ENCODE measurements at places on chromosomes 3 and 15.

- DNase-seq, result peak; percentile 31
Measured at GRCh38 chr3:160196511-160197104, 28.6 kb upstream of the C3orf80 start.

- DNase-seq, result peak; percentile 90
Measured at GRCh38 chr3:142976621-142977398, 13.3 kb upstream of the PAQR9 start.

GRCh38 chr15:68372291-68372811 lies 59.6 kb downstream of the ITGA11 start:
- DNase-seq, result peak; percentile 26

GRCh38 chr15:63440756-63441155 lies 59.1 kb upstream of the CA12 start:
- DNase-seq, result no peak

DNA sequence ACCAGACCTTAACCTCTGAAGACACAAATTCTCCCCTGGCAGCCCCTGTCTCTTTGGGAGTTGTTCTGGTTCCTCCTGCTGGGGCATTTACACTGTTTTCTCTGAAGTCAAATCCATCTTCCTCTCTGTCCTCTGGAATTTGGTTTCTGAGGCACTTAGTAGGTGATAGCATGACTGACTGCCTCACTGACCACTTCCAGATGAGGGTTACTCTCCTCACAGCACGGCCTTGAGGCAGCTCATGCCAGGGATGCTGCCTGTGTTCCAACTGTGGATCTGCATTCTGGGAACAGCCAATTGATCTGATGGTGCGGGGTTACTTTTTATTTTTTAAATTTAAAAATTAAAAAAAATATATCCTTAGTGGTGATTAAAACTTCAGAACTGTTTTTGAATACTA lies 140.9 kb upstream of the ROPN1 start:
- no peak for DNase-seq

DNA sequence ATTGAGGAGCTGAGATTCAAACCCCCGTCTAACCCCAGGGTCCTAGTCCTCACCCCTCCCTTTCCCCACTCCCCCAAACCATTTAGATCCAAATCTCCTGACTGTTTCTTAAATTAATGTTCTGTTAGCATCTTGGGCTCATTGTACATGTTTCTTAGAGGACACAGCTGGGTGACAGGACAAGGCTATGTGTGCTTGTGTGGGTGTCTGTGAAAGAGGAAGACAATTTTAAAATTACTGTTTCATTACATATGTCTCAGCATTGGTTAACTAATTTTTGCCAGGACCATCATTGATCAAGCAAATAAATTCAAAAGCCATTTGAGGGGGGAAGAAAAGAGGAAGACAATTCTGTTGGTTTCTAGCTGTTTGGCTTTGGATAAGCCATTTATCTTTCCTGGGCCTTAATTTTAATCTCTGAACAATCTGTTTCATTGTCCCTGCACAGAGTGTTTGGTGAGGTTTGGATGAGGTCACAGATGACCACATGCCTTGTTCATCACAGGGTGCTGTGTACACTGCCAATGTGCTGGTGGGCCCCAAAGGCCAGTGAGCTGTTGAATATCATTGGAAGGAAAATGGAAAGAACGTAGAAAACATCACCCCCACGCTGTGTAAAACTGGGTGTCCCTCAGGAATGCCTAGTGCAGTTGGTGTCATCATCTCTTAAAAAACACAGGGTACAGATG lies 51.9 kb downstream of the RPLP1 start:
- no peak for DNase-seq

DNA sequence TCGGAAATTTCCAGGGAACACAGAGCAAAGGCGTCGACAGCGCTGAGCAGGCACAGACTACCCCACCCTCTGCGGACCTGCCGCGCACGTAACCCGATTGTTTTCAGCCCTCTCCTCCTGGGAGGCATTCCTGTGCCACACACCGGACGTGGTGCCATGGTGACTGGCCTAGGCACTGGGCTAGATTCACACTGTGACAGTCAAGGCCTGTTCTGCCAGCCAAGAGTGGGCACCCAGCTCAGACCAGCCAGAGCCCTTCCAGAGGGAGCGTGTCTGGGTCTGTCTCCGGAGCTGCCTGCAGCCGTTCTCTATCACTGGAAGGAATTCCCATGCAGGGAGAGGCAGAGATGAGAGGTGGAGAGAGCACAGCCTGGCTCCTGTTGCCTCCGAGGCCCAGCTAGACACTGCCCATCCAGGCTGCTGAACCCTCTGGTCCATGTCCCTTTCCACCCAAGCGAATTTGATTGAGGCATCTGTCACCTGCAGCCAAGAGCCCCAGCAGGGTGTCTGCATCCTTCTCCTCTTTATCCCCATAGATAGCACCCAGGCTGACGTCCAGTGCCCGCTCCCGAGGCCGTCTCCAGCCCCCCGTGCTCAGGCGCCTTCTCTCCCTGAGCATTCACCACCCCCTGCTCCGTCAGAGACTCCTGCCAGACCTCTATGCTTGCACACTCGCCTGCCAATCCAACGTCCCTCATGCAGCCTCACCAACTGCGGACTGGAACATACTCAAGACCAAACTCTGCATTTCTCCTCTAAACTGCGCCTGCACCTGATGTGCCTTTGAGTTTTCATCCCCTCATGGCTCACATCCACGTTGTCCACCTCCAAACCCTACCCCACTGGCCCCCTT lies 267.5 kb downstream of the OCA2 start:
- no peak for DNase-seq

DNA sequence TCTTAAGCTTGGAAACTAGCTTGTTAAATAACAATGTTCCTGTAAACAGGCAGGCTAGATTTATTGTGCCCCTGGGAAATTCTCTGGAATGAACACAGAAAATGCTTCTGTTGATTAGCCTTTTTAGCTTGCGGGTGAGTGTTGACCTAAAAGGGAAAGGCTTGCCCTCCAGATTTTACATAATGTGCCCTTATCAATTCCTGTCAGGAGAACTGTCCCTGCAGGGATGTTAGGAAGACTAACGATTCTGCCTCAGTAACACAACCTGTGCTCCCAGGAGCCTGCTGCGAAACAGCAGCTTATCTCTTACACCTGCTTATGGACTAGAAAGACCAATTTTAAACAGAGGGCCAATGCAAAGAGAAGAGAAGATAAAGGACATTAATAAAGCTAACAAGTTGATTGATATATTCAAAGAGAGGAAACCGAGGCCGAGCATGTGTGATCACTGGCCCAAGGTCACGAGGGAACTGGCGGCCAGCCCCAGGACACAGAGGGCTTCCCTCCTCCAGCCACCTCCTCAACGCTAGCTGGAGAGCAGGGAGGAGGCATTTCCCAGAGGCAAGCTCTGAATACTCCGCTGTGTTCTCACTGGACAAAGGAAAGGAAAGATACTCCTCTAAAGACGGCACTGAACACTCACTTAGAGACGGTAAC lies 48.4 kb upstream of the TJP1 start:
- DNase-seq, result no peak
